SK-MEL-5 (cell line): ENCODE measurements at places on chromosomes 3 and 15. TPM values are rescaled to one million over a fixed set of nuclear protein-coding genes. Genes with fewer than 3 reads are reported as not detected.

DNA sequence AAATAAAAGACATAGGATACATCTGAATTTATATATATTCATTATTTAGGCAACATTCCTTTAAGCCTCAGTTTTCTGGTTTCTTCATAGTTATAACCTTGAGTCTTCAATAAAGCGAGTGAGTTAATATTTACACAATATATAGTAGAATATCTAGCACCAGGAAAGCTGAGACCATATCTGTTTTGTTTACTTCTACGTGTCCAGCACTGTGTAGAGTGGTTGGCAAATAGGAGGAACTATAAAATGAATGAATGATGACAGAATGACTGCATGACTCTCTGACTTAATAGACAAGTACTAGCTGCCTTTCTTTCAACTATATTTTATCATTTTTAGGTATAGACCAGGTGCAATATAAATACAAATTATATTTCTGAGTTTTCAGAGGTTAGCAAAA lies 197.8 kb upstream of the RBMS3 start:
- DNase-seq: no peak

DNA sequence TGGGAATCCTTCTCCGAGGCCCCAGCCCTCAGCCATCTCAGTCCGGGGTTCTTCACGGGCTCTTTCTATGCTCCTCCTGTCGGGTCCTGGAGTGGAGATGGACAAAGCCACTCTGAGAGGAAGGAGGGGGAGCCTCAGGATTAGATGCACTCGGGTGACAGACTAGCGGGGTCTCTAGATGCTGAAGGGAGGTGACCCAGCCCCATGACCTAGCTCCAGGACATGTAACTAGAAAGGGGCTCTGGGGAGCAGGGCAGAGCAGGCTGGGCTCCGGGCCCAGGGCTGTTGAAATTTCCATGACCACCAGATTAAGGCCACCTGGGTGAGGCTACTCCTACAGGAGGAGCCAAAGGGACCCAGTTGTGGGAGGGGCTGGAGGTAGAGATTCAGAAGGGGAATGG lies 14.8 kb upstream of the SKIC8 start:
- DNase-seq: no peak

The SCN11A gene
- total RNA-seq: not detected in 2 replicates

DNA sequence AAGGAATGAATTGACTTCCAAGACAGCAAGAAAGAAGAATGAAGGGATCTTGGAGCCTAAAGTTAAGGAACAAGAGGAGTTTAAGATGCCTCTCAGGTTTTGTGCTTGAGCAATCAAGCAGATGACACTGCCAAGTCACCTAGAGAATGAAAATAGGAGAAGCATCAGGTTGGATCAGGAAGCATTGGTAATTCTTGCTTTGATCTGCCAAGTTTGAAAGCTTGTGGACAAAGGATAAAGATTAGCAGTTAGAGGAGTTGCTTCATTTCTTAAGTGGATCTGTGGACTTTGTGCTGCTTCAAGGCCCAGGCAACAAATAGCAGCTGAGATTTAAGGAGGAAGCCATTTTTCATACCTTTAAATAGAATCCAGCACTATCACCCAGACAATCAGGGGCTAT lies 35.6 kb downstream of the FRMD5 start:
- DNase-seq: no peak

GRCh38 chr3:112740835-112741234 lies 99.9 kb upstream of the CCDC80 start:
- no peak for DNase-seq

DNA sequence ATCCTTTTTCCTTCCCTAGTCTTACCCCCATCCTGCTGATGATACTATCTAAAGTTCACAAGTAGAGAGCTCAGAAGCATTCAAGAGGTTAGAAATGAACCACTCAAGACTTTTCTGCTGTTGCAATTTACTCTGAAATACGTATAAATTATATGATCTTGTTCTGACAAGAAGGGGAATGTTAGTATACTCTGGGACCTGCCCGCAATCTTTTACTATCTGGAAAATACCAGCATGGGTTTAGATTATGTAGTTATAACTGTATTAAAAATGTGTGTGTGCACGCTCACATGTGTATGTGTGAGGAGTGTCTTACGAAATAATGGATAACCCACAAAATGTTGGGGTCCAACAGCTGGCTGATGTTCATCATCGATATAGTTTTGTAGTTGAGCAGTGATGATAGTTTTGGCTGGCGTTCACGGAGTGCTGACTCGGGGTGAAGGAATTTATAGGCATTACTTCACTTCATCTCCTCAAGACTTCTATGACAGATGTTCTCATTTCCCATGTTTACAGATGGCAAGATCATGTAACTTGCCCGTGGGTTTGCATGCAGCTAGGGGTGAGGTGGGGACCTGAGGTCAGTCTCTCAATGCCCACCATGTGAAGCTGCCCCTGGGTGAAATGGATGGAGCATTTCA lies 297.5 kb upstream of the LYSMD4 start:
- DNase-seq: no peak

DNA sequence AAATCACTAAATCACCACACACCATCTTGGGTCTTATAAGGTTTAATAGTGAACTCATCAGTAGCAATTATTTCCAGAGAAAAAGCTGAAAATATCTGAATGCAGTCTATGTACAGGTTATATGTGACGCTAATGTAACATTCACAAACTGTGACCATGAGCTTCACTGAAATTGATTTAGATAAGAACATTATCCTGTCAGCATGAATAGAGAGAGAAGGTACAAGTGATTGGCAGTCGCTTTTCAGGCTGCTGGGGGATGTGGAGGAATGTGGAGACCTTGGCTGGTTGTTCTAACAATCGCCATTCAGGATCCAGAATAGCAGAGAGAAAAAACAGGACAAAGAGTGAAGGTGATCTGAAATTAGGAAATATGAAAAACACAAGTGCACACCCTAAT lies 98.1 kb downstream of the CADPS start:
- DNase-seq: no peak
